ENCODE measurements at places on chromosomes 2 and 18.

DNA sequence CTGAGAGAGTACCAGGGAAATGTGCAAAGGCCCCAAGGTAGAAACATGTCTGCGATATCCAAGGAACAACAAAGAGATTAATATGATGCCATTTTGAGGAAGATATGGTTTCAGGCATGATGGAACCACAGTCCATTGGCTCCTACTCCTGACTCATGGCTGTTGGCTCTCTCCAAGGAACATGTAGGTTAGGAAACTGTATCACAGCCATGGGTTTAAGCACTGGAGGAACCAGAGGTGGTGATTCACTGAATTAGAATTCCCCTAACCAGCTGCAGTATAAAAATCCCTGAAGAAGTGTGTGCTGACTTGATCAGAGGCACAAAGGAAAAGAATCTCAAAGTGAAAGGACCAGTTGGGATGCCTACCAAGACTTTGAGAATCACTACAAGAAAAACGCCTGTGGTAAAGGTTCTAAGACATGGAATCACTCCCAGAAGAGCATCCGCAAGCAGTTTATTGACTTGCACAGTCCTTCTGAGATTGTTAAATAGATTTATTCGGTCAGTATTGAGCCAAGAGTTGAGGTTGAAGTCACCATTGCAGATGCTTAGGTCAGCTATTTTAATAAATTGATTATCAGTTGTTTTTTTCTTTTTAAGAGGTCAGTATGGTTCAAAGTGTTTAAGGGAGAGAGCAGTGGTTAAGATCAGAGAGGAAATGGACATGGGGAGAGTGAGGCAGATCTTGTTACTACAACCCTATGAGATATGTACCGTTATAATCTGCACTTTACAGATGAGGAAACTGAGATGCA lies 110.7 kb upstream of the OTX1 start:
- no peak for DNase-seq

GRCh38 chr2:8976442-8977259 lies 26.8 kb downstream of the MBOAT2 start:
- no peak for DNase-seq

DNA sequence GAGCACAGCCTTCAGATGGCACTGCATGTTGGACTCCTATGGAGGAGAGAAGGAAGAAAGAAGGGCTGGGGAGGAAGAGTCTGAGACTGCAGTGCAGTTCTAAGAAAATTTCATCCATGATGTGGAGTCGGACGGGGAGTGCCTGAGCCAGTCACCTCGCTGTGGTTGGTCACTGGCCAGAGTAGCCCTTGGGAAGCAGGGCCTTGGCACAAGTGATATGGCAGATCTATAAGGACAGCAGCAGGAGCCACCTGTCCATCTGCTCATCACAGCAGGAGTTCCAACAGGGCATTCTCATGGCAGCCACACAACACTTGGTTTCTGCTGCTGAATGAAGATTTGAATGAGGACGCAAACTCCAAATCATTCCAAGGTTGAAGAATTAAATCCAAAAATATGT lies 314.8 kb downstream of the CYP26B1 start:
- no peak for DNase-seq

DNA sequence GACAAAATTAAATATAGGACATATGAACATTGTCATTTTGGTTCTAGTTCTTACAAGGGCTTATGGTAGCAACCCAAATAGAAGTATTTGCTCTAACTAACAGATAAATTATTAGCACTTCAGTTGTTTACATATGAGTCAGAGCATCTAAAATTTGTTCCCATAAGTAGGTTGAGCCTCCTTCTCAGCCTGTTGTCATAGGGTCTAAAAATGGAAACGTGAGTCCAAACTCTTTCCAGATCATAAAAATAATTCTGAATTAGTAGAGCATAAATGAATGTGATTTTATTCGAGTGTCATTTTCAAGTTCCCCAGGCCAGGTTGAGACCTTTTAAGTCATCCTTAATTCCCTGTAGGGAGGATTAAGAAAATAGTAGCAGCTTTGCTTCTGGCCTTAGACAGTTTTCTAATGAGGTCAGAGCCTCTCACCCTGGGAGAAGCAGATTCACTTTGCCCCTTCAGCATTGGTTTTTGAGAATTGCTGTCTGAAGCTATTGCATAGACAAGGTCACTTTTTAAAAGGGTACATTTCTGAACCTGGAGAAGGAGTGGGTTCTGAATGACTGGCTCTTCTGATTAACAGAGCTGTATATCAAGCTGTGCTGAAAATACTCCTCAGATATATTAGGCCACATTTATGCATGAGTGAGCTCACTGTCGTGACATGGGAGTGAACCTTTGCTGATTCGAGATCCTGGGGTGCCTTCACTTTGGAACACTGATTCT lies 164.3 kb downstream of the NEDD4L start:
- DNase-seq, result no peak

DNA sequence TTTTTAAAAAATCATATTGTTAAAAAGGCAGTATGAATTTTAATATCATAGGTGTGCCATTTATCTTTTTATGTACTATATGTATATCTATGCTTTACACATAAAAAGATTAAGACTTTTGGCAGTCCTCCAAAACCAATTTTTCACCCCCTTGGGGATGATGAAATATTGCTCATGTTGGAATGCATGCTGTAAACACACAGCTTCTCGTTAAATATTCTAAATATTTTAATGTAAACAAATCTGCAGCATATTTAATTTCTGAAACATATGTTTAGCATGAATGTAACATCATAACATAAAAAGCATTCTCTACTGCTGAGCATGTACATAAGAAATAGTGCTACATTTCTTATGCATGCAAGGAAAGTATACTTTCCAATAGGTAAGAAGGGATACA lies 484.3 kb upstream of the LRATD1 start:
- no peak for DNase-seq

DNA sequence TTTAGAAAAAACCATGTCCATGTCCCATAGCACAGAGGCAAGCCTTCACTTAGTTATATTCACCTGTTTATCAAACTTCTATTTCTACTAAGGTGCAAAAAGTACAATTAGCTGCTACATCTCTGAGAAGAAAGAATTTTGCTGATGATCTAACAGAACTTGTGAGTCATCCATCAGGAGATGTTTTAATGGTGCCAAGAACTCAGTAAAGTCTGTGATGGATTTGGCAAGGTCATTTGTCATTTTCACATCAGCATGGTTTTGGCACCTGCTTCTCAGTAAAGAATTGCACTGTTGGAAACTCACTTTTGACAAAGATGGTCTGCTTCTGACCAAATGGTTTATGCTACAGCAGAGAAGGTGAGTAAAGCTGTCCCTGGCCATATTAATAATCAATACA lies 195.7 kb upstream of the TMEFF2 start:
- DNase-seq, result no peak

DNA sequence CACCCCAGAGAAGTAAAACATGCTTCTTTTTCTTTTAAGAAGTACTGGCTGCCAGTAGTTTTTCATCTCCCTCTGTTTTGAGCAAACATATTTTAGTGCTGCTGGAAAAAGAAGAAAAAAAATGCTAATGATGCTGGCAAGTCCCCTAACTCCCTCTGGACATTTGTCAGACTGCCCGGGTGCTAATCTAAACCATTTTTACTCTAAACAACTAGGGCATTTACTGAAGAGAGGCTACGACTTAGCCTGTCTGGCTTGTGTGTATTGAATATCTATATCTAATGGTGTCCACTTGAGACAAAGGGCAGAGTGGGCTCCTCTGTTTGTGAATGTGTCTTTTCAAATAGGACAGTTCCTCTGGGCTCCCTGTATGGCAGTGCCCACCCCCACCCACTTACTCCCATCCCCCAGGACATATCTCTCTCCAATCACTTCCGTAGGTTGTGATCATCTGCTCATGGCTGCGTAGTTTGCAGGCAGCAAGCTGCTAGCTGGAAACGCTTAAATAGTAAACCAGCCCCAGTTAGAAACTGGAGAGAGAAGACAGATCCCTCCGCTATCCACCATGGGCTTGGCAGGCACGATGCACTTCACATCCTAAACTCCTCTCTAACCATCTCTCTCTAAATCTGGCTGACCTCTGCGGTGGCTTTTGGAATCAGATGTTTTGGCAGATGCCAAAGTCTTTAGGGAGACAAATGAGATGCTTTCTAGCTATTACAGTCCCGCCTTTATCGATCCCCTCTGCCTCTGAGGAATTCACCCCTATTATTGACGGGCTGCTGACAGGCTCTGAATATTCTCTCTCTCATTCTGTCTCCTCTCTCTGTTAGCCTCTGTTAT lies 58.3 kb downstream of the DOCK10 start:
- DNase-seq, result no peak

- DNase-seq, result no peak
Measured at GRCh38 chr2:43737097-43737854, 36.6 kb upstream of the DYNC2LI1 start.

GRCh38 chr18:14949800-14950664 lies 202.1 kb downstream of the ANKRD30B start:
- no peak for DNase-seq
